ENCODE measurements at places on chromosomes 2 and 18.

GRCh38 chr2:229022652-229023051, 248.4 kb downstream of the PID1 start:
- DNase-seq: no peak

- DNase-seq: no peak
Measured at GRCh38 chr2:149625671-149626070, 38.1 kb upstream of the MMADHC start.

DNA sequence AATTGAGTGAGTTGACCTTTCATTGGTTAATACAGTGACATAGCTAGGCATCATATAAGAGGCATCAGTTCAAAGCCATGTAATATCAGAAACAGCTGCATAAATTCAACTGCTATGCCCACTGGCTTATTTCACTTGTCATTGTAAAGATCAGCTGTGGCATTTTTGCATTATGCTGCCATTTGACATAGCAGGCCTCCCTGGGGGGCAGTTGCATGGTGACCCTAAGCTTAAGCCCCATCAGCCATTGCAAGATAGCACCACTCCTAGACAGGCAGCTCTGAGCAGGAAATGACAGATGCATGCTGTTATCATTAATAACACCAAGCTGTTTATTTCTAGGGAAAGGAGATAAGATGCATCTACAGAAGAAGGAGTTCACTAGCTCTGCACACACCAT, 233.4 kb upstream of the CNTNAP5 start:
- DNase-seq: no peak

- no peak for DNase-seq
Measured at GRCh38 chr2:60507211-60507965, 46.1 kb downstream of the BCL11A start.

DNA sequence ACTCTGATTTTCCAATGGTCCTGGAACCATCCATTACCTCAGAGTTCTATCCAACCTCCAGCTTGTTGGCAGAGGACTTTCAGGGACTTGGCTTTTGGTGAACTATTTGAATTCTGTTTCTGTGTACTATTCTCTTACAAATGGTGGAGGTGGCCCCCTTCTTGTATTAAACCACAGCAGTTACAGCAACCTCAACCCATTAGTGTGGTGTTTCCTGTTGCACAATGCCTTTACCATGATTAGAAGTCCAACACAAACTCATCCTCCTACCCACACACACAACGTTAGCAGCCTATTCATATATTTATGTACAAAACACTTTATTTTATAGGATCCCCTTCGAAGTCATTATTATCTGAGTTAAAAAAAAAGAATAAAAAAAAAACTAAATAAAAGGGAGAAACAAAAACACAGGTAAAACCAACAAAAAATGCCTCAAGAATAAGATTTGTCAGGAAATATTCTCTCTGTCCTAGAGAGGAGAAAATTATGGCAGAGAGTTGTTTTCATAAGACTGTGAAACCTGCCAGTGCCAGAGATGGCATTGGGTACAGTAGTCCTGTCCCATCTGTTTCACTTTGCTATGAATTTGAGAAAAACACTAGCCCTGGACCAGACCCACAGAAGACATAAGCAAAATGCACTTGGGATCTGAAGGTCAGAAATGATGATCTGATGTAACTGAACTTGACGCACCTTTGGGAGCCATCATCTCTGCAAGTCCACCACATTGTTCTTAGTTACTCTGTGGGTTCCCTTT, 1896.0 kb upstream of the PIK3C3 start:
- DNase-seq: no peak

DNA sequence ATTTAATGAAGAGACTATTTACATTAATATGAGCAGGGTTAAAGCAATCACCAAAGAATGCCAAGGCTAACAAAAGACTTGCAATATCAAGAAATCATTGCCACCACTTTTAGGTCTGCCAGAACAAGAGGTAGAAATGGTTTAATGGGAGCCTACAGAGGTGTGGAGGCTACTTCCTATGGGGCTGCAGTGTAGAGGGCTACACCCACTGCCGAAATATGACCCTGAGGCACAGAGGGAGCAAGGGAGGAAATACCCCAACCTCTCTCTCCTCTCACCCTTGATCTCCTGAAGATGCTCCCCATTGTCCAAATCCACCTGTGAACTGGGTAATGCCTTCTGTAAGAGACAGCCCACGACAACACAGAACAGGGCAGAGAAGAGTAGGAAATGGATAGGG, 315.4 kb downstream of the SMAD2 start:
- no peak for DNase-seq
